ENCODE measurements at places on chromosomes 4 and X.

DNA sequence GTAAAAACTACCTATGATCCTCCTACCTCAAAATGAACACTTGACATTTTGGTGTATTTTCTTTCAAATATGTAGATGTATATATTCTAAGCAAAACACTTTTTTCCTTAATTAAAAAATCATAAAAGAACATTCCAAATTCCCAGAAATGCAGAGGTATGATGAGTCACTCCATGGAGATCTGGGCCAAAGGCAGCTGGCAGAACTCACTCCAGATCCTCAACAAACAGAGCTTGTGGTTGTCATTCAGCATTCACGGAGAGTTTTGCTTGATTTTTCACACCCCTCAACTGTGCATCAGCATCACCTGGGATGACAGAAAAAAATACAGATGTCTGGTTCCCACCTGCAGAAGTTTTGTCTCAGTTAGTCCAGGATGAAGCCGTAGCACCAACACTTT, 144.6 kb downstream of the KIT start:
- DNase-seq: no peak

GRCh38 chrX:19887911-19888879, 795 bp upstream of the SH3KBP1 start:
- peak; percentile 11 for DNase-seq

- no peak for DNase-seq
These were observed 27.9 kb downstream of the SMPX start for GRCh38 chrX:21730026-21730425.

- no peak for DNase-seq
These were observed 1.6 kb downstream of the RCHY1 start for GRCh38 chr4:75512386-75513211.

DNA sequence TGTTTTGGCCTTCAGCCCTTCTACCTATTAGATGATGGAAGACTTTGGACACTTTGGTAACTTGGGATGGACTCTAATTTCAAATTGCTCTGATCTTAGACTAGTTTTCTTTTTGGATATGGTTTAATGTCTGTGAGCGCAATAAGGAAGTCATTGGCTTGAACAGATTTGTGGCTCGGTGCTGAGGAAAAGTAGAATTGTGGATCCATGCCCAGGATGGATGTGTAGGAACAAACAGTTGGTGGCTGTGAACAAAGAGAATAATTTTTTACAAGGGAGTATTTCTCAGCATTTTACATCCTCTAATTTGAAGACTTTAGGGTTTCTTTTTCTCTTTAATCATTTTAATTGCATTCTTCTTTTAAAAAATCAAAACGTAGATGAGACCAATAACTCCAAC, 327.1 kb downstream of the GLUD2 start:
- no peak for DNase-seq

GRCh38 chr4:1400191-1400805, 5.9 kb downstream of the NKX1-1 start:
- DNase-seq: no peak

DNA sequence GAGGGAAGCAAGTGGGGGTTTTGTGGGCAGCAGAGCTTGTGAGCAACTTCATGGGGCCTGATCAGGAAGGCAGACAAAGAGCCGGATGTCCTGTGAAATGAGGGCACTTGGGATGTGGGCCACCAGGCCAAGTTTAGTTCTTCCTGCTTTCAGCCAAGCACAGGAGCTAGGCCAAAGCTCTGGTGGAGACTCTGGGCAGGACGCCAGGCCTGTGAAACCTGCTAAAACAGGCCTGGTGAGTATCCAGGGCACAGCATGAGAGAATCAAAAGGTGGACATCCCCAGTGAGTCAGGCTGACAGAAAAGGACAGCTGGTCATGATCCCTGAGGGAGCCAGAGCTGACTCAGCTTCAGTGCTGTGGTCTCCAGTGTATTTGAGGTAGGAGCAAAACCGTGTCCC, 95.7 kb downstream of the NPNT start:
- no peak for DNase-seq

DNA sequence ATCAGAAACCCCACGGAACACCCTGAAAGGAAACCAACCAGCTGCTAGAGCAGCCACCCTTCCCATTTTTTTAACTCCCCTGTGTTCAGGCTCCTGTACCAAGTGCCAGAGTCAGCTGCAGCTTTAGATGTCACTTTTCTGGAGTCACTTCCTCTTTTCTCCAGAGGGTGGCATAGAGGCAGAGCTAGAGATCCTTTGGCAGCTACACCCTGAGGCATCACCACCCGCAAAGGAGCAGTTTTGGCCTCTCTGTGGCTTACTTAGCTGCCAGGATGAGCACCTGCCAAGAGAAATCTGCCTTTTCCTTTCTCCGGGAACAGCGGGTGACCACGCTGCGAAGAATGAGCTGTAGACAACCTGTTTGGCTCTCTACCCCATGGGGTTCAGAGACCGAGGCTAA, 58.0 kb upstream of the CHRDL1 start:
- DNase-seq: no peak

DNA sequence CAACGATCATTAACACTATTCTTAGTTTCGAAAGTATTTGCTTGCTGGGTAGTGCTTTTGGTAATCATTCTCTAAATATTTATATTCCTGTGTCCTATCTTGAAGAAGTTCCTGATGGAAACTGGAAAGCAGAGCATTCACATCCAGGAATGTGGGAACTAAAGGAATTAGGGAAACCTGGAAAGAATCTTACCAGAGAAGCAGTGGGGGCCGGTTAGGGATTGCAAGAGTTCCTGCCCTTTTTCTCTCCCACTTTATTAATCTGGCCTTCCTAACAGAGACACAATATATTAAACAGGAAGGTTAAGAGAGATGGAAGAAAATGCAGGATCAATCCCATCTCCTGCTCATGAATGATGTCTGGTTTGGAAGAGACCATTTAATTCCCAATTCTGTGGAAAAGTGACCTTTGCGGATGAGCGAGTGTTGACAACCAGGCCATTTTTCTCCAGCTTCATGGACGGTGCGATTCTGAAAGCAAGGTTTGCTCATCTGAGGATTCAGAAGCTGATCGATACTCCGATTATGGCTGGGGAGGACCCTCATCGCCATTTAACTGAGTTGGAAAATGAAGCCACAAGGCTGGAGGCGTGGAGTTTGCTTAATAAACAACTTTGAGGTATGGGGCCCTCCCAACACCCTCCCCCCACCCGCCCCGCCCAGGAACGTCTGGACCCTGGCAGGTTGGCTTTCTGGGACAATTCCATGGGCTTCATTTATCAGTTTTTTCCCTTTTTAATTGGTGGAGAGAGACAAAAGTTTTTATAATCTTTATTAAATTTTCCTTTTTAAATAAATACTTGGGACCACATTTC, 52.3 kb downstream of the C4orf51 start:
- no peak for DNase-seq
